ENCODE measurements at places on chromosomes 5 and 9.

- no peak for DNase-seq
These were observed 414.4 kb downstream of the BRINP1 start for GRCh38 chr9:118954857-118955256.

DNA sequence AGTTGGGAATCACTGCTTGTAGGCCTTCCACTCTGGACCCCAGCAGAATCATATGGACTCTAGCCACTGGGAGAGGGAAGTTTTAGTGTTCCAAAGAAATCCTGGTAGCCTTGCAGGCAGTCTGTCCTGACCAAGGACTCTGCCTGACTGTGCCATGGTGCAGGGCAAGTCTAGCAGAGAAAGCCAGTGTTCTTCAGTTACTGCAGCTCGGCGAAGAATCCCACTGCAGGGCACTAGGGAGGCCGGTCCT, 20.3 kb upstream of the MATR3 start:
- DNase-seq: no peak

DNA sequence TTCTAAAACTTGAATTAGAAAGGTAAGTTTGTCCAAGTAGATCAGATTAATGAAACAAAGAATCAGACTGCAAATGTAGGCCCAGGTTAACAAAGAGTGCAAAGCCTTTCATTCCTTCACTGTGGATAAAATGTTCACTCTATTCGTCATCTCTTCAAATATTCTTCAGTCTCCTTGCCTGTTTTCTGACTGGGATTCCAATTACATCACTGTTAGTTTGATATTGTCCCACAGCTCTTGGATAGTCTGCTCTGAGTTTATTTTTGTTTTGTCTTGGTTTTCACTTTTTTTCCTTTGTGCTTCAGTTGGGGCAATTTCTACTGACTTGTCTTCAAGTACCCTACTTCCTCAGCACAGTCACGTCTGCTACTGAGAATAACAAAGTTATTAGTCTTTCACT, 38.5 kb upstream of the GZMA start:
- no peak for DNase-seq

GRCh38 chr5:6746244-6746643, 33.0 kb downstream of the TENT4A start:
- no peak for DNase-seq

DNA sequence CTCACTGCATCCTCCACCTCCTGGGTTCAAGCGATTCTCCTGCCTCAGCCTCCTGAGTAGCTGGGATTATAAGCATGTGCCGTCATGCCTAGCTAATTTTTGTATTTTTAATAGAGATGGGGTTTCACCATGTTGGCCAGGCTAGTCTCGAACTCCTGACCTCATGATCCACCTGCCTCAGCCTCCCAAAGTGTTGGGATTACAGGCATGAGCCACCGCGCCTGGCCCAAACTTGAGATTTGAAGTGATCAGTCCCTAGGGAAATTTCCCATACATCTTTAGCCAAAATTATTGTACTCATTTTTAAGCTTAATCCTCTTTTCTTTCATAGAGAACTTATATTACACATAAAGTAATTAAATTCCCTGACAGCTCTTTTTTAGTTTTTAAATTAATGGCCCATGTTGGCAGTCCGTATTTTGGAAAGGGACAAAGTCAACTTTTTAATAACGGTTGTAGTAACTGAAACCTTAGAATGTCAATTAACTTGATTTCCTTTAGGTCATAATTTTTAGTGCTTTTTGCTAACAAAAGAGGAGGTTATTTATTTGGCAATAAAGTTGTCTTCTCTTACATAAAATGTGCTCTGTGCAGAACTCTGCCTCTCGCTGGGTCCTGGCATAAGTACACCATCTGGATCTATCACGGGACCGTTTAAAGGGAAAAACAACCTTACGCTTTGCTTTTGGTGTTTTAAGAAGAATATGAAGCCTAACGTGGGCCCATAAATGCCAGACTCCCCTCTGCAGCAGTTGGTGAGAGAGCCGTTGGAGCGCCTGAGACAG, 142.3 kb upstream of the OTULINL start:
- peak; percentile 76 for DNase-seq

DNA sequence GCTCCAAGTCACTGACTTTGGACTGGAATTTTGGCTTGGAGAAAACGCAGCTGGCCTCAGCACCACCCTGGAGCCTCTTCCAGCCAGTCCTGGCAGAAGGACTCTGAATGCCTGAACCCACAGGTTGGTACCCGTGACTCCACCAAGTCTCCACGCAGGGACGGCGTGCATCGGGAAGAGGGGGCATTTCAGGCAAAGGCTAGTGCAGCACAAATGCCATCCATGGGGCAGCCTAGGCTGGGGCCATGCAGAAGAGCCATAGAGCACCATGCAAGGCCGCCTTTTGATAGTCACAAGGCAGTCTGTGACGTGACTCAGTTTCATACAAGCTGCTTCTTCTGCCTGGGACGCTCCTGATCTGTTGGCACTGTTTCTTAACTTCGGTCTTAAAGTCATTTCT, 28.0 kb downstream of the GDNF start:
- no peak for DNase-seq

DNA sequence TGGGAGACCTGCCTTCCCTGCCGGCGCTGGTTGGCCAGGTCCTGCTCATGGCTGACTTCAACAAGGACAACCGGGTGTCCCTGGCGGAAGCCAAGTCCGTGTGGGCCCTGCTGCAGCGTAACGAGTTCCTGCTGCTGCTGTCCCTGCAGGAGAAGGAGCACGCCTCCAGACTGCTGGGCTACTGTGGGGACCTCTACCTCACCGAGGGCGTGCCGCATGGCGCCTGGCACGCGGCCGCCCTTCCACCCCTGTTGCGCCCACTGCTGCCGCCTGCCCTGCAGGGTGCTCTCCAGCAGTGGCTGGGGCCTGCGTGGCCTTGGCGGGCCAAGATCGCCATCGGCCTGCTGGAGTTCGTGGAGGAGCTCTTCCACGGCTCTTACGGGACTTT, 10.6 kb downstream of the DIPK1B start:
- DNase-seq: no peak

GRCh38 chr9:5945112-5945511, 54.4 kb downstream of the MLANA start:
- no peak for DNase-seq

GRCh38 chr5:40486437-40487275, 193.1 kb upstream of the PTGER4 start:
- DNase-seq: no peak

DNA sequence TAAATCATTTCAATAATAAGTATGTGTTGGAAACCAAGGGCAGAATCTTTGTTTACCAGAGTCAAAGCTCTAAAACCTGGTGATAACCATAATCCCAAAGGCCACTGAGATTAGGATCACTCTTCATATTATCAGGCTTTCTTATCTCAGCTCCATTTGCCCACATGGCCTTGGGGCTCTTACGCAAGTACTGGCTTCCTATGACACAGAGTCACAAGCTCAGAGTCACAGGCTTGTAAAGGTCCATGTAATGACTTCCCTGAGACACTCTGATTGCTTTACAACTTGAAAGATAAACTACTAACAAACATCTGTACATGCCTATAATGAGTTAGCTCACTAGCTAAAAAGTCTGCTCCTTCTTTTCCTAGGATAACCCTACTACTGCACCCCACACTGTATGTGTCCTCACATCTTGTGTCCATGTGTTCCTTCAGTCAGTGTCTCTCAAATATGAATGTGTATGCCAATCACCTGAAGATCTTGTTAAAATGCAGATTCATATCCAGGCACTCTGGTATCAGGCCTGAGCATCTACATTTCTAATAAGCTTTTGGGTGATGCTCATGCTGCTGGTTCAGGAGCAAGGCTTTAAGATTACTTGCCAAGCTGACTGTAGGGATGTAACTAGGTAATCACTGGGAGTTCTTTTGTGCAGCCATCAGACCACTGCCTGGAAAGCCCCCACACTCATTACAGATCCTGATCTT, 28.4 kb downstream of the SEMA6A start:
- DNase-seq: no peak

GRCh38 chr5:155455791-155456514, 442.4 kb downstream of the KIF4B start:
- DNase-seq: peak; percentile 4

DNA sequence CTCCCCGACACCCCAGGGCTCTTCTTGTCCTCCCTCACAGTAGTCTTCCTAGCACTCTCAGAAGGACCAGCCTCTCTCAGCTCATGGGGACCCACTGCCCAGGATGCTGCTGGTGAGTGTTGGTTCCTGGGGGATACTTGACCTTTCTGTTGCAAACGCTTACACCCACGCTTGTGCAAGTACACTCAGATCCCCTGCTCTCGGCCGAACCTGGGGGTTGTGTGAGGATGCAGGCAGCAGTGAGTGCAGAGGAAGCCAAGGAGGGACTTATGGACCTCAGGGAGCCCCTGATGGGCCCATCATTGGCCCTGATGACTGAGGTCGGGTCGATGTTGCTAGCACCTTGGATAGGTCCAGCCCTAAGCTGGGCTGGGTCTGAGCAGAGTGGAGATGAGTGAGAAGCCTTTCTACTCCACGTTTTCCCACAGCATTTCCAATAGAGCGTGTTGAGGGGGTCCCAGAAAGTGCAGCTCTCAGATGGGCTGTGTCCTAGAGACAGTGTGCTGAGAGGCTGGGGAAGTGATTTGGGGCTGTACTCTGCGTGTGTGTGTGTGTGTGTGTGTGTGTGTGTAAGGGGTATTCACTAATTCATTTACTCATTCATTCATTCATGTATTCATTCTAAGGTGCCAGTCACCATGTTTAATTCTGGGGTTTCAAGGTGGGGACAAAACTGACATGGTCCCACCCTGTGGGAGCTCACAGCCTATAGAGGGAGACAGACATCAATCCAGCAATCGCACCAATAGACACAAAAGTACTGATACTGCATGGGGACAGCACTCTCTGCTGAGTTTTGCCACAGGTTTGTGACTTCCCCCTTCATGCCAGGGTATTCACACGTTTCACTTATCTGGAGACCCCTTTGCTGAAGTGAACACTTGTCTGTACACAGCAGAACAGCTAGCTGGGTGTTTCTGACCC, 25.2 kb upstream of the PITX1 start:
- DNase-seq: no peak

GRCh38 chr9:124217836-124218437, 39.8 kb upstream of the NEK6 start:
- no peak for DNase-seq

GRCh38 chr9:101073122-101073521, 44.6 kb downstream of the PLPPR1 start:
- no peak for DNase-seq

- no peak for DNase-seq
These were observed 16.6 kb downstream of the NIM1K start for GRCh38 chr5:43208658-43209057.

GRCh38 chr9:101026824-101027223, 1.7 kb upstream of the PLPPR1 start:
- DNase-seq: no peak

DNA sequence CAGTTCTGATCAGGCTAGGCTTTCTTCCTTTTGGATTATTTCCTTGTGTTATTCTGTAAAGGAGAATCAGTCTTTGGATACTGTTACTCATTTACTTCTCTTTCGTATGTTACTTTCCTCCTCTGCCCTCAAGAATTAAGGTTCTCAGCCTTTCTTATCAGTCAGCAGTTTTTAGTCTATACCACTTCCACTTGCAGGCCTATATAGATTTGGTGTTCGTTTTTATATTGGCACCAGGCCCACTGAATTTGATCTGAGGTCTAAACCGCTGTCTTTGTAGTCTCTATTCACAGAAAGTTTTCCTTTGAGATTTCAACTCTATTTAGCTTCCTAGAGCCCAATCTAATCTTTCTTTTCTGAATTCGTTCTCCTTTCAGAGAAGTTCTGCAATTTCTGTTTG, 62.8 kb downstream of the ERBIN start:
- DNase-seq: no peak

DNA sequence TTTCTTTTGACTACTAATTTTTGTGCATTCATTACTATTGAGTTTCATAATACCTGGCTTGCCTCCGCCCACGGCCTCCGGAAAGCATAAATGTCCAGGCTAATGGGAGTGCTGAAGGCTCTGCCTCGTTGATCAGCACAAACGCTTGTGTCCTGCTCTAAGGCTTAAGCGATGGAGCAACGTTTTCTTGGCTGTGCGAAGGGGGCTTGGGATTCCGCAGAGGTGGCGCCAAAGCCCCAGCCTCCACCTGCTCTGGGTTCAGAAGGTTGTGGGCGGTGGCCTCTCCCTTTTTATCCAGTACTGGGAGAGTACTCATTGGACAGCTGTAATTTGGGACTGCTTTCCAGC, 19.7 kb downstream of the ANXA2R start:
- DNase-seq: peak; percentile 24

- no peak for DNase-seq
These were observed 167.7 kb upstream of the DMAC1 start for GRCh38 chr9:7967093-7967827.

GRCh38 chr5:37734114-37734513, 105.7 kb downstream of the GDNF start:
- no peak for DNase-seq

GRCh38 chr9:134896834-134897583, 16.4 kb downstream of the FCN2 start:
- DNase-seq: no peak

DNA sequence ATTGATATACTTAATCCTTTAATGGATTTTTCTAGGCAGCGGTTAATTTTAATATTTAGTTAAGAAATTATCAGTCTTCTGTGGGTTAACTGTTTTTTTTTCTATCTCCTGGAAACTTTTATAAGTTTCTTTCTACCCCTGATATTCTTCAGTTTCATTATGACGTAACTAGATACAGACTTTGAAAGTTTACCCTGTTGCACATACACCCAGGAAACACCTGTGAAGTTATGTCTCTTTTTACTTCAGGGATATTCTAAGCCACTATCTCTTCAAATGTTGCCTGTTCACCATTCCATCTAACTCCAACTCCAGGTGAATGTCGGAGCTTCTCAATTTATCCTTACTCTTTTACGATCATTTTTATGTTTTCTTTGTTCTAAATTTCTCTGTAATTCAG, 329.0 kb downstream of the ICE1 start:
- no peak for DNase-seq

DNA sequence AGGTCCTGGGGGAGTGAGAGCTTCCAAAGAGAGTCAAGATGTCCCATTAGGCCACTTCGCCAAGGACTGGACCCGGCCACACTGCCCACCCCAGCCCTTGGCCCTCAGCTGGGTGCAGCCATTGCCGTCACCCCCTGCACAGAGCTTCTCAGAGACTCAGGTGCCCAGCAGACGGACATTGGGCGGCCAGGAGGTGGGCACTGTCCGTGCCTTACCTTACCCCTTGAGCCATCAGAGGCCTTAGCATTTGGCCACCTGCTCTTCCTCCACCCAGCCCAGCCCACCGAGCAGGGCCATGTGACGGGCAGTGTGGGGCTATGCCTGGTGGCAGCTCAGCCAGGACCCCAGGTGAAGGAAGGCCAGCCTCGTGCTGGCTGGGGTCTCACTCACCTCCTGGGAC, 3.3 kb upstream of the DNLZ start:
- DNase-seq: no peak
